ENCODE measurements at places on chromosomes 3 and 15.

GRCh38 chr3:13812034-13812471 is 67.8 kb downstream of the WNT7A start:
- DNase-seq = no peak

- no peak for DNase-seq
Measured at GRCh38 chr3:119562307-119562961, 3.0 kb upstream of the CD80 start.

DNA sequence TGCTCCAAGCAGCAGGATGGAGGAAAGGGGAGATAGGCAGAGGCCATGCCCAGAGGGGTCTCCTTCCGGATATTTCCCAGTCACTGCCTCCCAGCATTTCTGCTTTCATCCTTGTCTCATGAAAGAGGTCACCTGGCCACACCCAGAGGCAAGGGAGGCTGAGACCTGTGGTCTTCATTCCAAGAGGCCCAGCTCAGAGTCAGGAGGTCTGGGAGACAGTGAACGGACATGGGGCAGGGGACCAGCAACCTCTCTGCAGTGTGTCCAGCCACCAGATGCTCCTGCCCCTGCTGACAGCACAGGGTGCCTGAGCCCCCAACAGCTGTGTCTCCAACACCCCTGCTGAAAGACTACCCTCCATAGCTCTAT is 111.2 kb downstream of the CHSY1 start:
- DNase-seq = no peak

GRCh38 chr3:134552784-134553183 is 66.9 kb downstream of the CEP63 start:
- DNase-seq = no peak

GRCh38 chr3:64290864-64291263 is 65.6 kb upstream of the PRICKLE2 start:
- no peak for DNase-seq

GRCh38 chr3:161221806-161222600 is 892 bp downstream of the NMD3 start:
- no peak for DNase-seq

GRCh38 chr15:31389576-31389975 is 62.9 kb downstream of the KLF13 start:
- no peak for DNase-seq

- no peak for DNase-seq
Measured at GRCh38 chr3:66489581-66489980, 11.2 kb downstream of the LRIG1 start.
